GM12892 (cell line): ENCODE measurements at places on chromosomes 11 and 22.

- DNase-seq, result no peak
Observed at GRCh38 chr11:122285070-122285988, 169.3 kb upstream of the BLID start.

- DNase-seq, result no peak
Observed at GRCh38 chr22:38211556-38211955, 9.8 kb downstream of the MAFF start.

- no peak for DNase-seq
Observed at GRCh38 chr11:131877246-131877942, 507.0 kb downstream of the NTM start.

DNA sequence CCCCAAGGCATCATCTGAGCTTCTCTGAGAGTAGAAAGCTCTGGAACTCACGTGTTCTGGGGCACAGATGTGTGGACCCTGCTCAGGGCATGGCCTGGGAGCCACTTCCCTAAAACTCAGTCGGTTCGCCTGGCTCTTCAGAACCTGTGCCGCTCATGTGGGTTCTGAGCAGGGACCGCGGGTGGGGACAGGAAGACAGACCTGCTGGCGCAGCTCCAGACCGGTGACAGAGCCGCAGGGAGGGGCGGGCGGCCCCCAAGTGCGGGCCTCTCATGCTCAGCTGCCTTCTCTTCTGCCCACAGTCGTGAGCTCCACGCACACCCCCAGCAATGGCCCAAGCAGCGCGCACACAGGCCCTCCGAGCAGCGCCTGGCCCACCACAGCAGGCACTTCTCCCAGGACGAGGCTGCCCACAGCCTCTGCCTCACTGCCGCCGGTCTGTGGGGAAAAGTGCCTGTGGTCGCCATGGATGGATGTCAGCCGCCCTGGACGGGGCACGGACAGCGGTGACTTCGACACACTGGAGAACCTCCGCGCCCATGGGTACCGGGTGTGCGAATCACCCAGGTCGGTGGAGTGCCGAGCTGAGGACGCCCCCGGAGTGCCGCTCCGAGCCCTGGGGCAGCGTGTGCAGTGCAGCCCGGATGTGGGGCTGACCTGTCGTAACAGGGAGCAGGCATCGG lies 24.2 kb downstream of the MUC5AC start:
- DNase-seq, result no peak

GRCh38 chr11:69375316-69376154 lies 81.6 kb downstream of the MYEOV start:
- DNase-seq, result no peak

GRCh38 chr11:126406368-126406767 lies 50.9 kb downstream of the ST3GAL4 start:
- no peak for DNase-seq

GRCh38 chr22:23066200-23067022 lies 3.9 kb upstream of the GNAZ start:
- peak; percentile 1 for DNase-seq

DNA sequence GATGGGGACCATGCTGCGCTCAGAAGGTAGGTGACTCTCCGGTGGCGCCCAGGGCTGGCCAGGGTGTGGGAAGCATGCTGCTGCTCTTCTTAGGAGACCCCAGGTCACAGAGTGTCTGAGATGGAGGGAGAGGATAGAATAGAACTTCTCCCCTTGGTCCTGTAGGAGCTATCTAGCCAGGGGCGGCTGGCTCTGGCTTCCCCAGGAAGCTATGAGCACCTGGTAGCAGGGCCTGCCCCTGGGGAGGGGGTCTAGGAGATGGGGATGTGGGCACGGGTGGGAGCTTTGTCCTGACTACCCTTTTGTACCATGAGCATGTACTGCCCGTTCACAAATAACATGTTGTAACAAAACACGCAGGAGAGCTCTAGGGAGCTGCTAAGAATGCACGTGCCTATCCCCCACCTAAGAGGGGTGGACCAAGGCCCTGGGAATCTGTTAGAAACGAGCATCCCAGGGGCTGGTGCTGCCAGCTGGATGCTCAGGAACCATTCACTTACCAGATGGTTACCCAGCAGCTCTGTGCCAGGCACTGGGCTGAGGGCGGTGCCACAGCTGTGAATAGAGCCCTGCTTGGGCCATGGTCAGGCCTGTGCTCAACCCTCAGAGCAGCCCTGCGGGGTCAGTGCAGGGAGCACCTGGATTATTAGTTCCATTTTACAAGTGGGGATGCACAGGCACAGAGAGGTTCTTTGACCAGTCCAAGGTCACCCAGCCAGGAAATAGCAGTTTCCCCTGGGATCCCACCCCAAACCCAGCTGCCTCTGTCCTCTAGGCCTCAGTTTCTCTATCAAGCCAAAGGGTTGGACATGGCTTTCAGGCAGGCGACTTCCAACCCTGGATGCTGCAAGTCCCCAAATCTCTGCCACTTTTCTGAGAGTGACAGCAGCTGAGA lies 2.2 kb downstream of the SLC39A13 start:
- no peak for DNase-seq

DNA sequence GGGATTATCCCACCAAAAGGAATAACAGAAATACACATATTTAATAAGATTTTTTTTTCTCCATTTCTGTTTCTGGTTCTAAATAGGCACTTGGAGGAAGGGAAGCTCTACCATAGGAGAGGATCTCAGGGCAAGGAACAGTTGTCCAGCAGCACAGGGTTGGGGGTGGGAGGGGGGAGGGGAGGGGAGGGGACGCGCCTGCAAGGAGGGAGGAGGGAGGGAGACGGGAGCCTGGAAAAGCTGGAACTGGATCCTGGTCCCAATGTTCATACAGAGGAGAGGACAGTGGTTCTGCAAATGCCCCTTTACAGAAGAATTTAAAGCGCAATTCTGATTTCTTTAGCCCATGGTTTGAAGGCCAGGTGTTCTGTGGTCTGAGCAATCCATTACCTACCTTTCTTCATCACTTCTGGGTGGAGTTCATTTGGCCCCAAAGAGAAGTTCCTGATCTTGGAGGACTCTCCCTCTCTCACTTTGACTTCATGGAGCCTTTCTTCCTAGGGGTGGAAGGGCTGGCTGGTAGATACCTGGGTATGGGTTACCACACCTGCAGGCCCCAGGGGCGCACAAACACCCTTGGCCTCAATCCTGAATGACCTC lies 348.9 kb upstream of the NCAM1 start:
- DNase-seq, result no peak

- DNase-seq, result no peak
Observed at GRCh38 chr11:112770487-112770886, 190.7 kb upstream of the NCAM1 start.

DNA sequence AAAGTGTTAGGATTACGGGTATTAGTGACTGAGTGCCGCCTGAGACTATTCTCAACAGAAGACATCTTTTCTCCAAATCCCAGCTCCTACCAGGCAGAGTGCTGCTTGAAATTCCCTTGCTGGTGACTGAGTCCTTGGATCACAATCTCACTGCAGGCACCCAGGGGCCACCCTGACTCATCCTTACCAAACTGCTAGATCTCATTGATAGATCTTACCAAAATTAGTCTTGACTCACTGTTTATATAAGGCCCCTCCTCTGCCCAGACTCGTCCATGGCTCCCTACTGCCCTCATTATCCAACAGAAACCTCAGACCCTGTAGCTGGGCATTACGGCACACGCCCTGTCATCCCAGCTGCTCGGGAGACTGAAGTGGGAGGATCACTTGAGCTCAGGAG lies 14.7 kb downstream of the TBC1D10A start:
- no peak for DNase-seq

DNA sequence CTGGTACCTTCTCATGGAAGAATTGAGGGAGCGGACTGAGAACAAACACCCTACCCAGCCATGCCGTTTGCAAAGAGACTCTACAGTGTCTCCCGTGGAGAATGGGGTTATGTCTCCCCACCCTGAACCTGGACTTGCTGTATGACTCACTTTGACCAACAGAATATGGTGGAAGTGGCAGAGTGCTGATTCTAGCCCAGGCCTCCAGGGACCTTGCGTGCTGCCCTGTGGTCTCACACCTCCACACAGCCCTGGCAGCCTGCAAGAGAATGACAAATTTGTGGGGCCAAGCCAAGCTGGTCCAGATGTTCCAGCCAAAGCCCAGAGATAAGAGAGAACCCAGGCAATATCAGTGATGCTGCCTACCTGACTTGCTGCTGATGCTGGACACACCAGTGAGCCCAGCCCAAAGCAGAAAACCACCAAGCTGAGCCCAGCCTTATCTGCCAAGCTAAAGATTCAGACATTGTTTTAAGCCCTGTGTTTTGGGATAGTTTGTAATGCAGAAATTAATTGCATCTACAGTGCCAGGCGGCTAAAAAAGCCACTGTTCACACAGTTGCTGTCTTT lies 8.1 kb upstream of the LINC01488 start:
- DNase-seq, result no peak
